Spinal cord (tissue), 10 donors: ENCODE measurements at places on chromosomes 7 and 10. TPM values are rescaled to one million over a fixed set of nuclear protein-coding genes. Genes with fewer than 3 reads are reported as not detected.

DNA sequence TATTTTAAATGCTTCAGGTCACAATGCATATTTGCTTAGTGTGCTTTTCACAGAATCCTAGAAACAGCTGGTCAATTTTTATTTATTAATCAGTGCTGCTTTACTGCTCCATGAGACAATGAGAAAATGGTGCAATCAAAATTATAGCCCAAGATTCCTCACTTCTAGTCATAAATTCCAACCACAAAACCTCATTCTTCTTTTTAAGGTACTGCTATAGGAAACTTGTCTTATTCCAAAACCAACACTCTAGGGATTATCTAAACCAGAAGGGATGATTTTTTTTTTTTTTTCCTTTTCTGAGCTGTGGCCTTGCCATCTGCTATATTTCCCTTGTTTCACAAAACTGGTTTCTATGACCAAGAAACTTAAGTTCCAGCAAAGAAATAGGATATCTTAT is 64.0 kb upstream of the SEMA3A start:
- no peak overlapping the region for H3K27ac ChIP-seq
- no peaks in the 10 kb centered on the region for H3K36me3 ChIP-seq
- H3K27me3 ChIP-seq = no peaks in the 10 kb centered on the region
- no peaks in the 10 kb centered on the region for H3K4me1 ChIP-seq

- H3K36me3 ChIP-seq = peaks cover 12% of the 10 kb centered on the region
- H3K4me1 ChIP-seq = no peaks in the 10 kb centered on the region
- no peak overlapping the region for H3K27ac ChIP-seq
- no peak overlapping the region for H3K4me3 ChIP-seq
- DNase-seq = no peak
These were observed 22.9 kb downstream of the H2AZ2 start for GRCh38 chr7:44824894-44825526.

DNA sequence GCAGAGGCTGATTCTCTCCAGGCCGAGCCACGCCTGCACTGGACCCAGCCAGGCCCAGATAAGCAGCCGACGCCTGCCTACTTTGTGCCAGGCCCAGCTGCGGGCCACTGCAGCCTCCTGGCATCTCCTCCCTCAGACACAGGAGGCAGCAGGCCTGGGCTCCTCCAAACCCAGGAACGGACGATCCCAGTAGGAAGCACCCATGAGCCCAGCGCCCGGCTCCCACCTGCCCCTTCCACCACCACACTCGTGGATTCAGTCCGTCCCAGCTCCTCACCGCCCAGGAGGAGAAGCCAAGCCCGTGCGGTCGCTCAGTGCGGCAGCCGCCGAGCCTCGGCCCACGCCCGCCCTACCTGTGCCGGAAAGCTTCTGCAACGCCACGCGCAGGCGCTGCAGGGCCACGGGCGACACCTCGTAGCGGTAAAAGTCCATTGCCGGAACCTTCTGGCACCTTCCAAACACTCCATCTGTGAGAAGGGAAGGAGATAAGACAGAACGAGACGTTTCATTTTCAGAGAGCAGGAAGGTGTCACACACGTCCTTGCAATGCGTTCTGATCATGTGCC is 271.1 kb downstream of the PTPRN2 start:
- H3K36me3 ChIP-seq = peaks cover 21% of the 10 kb centered on the region
- peaks cover 28% of the 10 kb centered on the region for H3K4me1 ChIP-seq

- no peak overlapping the region for H3K27ac ChIP-seq
- no peaks in the 10 kb centered on the region for H3K4me1 ChIP-seq
- H3K27me3 ChIP-seq = no peaks in the 10 kb centered on the region
- no peak for DNase-seq
- H3K4me3 ChIP-seq = no peak overlapping the region
These were observed 299.7 kb upstream of the CSTF2T start for GRCh38 chr10:51999096-51999495.

Gene SPDYE8
- not detected for total RNA-seq

DNA sequence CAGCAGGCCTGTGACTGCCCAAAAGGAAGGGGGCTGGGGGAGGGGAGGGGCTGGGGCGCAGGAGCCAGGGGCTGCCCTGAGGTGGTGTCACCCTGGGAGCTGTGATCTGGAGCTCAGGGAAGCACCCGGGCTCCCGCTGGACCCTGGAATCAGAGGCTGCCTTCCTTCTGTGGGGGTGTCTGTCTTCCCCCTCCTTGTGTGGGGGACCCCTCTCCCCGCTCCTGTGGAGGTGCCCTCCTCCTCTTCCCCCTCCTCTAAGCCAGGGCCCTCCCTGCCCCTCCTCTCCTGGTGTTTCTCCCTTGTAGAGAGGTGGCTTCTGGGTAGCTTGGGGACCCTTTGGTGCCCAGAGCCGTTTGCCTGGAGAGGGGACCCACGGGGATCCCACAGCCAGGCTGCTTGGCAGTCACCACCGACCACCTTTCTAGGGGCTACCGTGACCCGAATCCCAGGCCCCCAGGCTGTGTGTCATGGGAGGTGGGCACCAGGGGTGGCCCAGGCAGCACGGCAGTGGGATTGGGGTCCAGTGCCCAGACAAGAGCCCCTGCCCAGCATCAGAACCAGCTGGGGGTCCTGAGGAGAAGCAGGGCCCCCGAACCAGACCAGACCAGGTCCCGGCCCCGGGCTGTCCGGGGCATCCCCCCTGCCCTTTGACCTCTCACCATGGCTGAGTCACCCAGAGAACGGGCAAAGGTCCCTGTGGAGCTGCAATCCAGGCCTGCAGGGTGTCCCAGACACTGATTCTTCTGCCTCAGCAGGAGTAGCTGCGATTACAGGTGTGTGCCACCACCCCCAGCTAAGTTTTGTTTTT is 741 bp downstream of the PRAP1 start:
- H3K27ac ChIP-seq = no peak overlapping the region
- H3K36me3 ChIP-seq = no peaks in the 10 kb centered on the region
- no peak for DNase-seq

DNA sequence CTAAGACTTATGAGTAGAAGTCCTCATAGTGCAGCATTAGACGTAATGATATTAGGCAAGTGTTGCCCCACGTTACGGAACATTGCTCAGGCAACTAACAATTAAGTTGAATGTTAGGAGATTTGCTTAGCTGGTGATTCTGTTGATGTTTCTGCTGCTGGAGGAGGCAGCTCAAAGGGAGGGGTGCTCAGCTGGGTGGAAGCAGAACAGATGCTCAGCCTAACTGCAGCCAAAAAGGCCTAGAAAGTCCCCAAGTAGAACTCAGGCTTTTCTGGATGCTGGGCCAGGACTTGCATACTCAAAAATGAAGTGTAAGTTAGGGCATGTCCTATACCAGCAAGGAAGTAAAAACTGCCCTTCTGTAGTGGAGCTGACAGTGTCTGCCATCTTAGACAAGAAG is 201.4 kb downstream of the ADRA2A start:
- no peaks in the 10 kb centered on the region for H3K4me1 ChIP-seq
- H3K27me3 ChIP-seq = no peaks in the 10 kb centered on the region
- H3K36me3 ChIP-seq = no peaks in the 10 kb centered on the region

- no peaks in the 10 kb centered on the region for H3K27me3 ChIP-seq
- DNase-seq = no peak
- no peaks in the 10 kb centered on the region for H3K36me3 ChIP-seq
- H3K27ac ChIP-seq = no peak overlapping the region
- H3K4me3 ChIP-seq = no peak overlapping the region
These were observed 39.8 kb downstream of the ASB4 start for GRCh38 chr7:95525503-95525902.

GRCh38 chr10:66862687-66863258 is 63.1 kb upstream of the LRRTM3 start:
- no peak for DNase-seq
- no peak overlapping the region for H3K27ac ChIP-seq
- H3K36me3 ChIP-seq = no peaks in the 10 kb centered on the region
- no peaks in the 10 kb centered on the region for H3K4me1 ChIP-seq

Gene DOCK1
- 74.1 TPM for total RNA-seq

Gene ARF5
- total RNA-seq = 169 TPM

GRCh38 chr7:136637813-136638212 is 230.6 kb upstream of the CHRM2 start:
- no peak overlapping the region for H3K4me3 ChIP-seq
- H3K36me3 ChIP-seq = no peaks in the 10 kb centered on the region

Gene ZNF488
- 4.5 TPM for total RNA-seq
